Lung (tissue), 17 donors: ENCODE measurements at places on chromosomes 3 and 15.

DNA sequence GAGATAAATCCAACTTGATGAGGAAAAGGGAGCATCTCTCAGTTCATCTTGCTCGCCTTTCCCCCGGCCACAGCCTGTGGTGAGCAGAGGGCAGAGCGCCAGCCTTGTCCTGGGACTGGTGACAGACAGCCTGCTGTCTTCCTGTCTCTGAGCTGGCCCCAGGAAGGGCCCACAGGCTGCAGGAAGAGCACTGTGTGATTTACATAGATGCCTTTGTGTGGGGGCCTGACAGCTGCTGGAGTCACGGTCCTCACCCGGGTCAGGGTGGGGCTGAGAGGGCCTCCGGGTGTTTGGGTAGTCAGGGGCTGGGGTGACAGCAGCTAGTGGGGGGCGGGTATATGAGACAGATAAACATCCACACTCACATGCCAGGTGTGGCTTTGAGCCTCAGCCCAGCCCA lies 29.3 kb downstream of the PLA2G4D start:
- DNase-seq, result peak; percentile 28

- DNase-seq, result no peak
Observed at GRCh38 chr15:45338417-45338816, 39.9 kb downstream of the GATM start.

GRCh38 chr3:81154611-81155143 lies 606.8 kb downstream of the GBE1 start:
- no peak for DNase-seq

- no peak for DNase-seq
Observed at GRCh38 chr3:33826688-33827087, 28.3 kb downstream of the PDCD6IP start.

- no peak for DNase-seq
Observed at GRCh38 chr3:130850843-130851242, 43.0 kb upstream of the ATP2C1 start.
